ENCODE measurements at places on chromosomes 6 and 20.

DNA sequence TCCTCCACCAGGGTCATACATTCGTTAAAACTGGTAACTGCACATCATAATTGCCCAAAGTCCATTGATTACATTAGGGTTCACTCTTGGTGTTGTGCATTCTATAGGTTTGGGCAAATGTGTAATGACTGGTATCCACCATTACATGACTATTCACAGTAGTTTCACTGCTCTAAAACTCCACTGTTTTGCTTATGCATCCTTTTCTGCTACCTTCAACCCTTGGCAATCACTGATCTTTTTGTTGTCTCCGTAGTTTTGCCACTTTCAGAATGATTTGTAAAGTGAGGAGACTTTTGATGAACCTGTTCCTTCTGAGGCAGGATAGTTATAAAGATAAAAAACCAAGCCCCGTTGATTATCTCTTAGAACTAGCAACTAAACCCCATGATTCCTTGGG, 187.3 kb upstream of the MCHR2 start:
- peak; percentile 54 for DNase-seq

GRCh38 chr6:157946053-157946617, 35.5 kb upstream of the SYNJ2 start:
- DNase-seq = no peak

GRCh38 chr6:17220040-17220910, 60.9 kb upstream of the RBM24 start:
- no peak for DNase-seq

DNA sequence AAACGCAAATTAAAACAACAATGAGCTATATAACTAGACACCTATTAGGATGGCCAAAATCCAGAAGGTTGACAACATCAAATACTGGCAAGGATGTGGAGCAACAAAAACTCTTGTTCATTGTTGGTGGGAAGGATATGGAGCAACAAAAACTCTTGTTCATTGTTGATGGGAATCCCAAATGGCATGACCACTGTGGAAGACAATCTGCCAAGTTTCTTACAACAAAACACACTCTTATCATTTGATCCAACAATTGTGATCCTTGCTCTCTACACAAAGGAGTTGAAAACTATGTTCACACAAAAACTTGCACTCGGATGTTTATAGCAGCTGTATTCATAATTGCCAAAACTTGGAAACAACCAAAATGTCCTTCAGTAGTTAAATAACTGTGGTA, 61.8 kb upstream of the LAMA2 start:
- no peak for DNase-seq

DNA sequence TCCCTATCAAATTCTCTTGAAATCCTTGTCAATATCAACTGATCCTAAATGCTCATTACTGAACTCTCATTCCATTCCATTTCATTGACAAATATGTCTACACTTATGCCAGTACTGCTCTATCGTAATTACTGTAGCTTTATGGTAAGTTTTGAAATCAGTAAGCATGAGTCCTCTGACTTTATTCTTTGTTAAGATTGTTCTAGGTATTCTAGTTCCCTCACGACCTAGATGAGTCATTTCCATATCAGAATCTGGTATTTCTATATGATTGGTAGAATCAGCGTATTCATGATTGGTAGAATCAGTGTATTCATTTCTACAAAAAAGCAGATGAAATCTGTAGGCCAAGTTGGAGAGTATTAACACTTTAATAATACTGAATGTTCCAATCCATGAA, 318.6 kb upstream of the RUNX2 start:
- DNase-seq = peak; percentile 88

- no peak for DNase-seq
These were observed 42.4 kb downstream of the RNGTT start for GRCh38 chr6:88920774-88921733.

DNA sequence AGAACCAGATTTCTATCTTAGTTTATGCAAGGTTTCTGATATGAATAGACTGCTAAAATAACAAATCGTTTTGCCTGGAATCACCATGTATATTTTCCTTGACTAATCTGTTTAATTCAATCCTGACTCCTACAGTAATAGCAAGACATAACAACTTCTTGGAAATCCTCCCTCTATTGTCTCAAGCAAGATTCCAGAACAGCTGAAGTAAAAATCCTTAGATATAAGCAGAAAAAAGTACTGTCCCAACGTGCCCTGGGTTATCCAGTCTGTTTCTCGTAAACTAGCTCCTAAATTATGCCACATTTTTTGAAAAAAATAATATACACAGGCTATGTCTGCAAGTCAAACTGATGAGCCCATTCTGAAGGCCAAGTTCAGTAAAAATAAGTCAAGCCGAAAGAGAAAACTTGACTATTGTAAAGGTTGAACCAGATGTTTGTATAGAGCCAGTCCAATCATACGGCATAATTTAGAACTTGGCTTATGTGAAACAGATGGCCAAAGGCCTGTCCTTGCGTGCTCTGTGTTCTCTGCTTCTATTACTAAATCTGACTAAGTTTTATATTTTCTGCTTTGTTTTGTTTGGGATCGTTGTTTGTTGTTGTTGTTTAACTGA, 341.6 kb upstream of the NRSN1 start:
- no peak for DNase-seq

DNA sequence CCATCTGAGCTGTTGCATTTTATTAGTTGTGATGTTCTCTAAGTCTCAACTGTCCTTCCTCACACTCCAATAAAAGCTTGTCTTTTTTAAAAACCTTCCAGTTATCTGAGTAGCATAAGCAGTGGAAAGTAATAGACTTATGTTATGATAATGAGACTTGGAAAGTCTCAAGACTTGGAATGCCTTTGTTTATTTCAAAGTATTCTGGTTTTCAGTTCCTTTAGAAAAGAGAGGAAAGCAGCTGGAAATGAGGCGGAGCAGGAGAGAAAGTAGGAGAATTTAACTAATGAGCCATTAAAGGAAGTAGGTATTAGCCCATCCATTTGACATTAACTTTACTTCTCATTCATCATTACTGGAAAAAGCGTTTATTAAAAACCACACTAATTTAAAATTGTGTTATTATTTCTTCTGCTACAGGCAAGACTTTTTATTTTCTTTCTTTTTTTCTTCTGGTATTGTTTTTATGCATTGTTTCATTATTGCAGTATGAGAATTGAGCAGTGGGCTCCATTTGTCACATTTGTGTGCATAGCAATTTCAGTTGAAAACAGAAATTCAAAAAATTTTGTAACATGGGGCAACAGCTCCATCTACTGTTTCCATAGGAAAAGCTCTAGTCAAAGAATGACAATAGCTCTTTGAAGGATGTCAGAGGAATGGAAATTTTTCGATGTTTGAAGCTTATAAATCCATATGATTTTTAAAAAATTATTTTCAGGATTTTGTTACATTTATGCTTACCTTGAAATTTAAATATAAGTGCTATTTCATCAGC, 194.8 kb downstream of the COL9A1 start:
- DNase-seq = peak; percentile 35

GRCh38 chr6:130034378-130035146, 16.2 kb downstream of the L3MBTL3 start:
- DNase-seq = peak; percentile 50

GRCh38 chr6:168908887-168909286, 344.8 kb downstream of the THBS2 start:
- no peak for DNase-seq

DNA sequence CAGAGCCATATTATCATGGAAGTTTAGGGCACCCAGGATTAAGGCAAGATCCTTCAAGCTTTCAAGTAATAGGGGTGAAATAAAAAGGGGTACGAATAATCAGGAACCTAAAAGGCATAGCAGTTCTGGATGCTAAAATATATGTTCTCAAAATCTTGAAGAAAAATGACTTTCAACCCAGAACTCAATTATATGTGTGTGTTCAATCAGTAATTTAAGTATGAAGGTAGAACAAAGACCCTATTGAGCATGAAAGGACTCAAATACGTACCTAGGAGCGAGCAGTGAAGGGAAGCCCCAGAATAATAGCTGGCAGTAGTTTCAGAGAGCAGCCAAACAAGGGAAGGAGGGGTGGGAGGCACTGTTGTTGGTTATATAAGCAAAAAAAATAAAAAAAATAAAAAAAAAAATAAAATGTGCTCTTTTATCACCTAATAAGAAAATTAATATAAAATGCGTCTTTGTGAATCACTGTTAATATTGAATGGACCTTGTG, 45.4 kb downstream of the MYO6 start:
- no peak for DNase-seq

DNA sequence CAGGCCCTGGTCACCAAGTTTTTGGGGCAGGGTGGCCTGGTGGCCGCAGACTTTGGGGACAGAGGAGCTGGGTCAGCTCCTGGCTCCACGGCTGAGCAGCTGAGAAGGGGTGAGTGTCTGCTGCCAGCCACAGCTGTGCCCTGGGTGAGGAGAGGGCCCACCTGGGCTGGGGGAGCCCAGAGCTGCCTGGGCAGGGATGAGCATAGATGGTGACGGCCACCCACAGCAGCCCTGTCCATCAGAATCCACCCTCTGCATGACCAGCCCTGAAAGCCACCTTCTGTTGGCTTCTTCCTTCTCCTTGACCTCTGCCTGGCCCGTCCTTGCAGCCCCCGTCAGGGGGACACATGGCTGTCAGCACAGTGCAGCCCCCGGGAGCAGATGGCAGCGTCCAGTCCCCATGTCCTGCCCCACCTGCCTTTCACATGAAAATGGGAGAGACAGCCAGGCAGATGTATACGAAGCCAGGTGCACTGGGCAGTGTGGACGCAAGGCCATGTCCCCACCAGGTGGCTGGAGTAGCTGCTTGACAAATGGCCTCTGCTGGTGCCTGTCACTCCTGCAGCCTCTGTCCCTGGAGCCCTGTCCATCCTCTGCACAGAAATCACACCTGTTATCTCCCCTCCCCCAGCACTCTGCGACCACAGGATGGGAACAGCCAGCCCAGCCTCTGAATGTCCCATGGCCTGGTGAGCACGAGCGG, 220.8 kb downstream of the PREX1 start:
- no peak for DNase-seq

- peak; percentile 66 for DNase-seq
These were observed 26.5 kb downstream of the MTHFD1L start for GRCh38 chr6:150891888-150892485.

DNA sequence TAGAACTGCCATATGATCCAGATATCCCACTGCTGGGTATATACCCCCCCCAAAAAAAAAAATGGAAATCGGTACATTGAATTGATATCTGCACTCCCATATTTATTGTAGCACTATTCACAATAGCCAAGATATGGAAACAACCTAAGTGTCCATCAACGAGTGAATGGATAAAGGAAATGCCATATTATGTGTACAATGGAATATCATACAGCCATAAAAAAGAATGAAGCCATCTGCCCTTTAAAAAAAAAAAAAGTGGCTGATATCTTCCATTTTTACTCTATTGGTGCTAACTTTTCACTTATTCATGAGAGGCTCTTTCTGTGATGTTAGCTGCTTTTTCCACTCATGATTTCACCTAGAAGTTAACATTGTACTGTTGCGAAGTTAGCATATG, 156.5 kb downstream of the REV3L start:
- DNase-seq = no peak

- no peak for DNase-seq
These were observed 71.8 kb upstream of the CENPW start for GRCh38 chr6:126268092-126268491.

GRCh38 chr6:38233161-38233791, 406.5 kb downstream of the BTBD9 start:
- DNase-seq = no peak

- no peak for DNase-seq
These were observed 4.0 kb upstream of the VSX1 start for GRCh38 chr20:25085756-25086495.

GRCh38 chr20:59149678-59150504, 13.7 kb upstream of the ZNF831 start:
- DNase-seq = peak; percentile 86

GRCh38 chr6:110090876-110091275, 88.6 kb downstream of the WASF1 start:
- no peak for DNase-seq

GRCh38 chr20:36477475-36477874, 63.8 kb upstream of the MYL9 start:
- DNase-seq = no peak

DNA sequence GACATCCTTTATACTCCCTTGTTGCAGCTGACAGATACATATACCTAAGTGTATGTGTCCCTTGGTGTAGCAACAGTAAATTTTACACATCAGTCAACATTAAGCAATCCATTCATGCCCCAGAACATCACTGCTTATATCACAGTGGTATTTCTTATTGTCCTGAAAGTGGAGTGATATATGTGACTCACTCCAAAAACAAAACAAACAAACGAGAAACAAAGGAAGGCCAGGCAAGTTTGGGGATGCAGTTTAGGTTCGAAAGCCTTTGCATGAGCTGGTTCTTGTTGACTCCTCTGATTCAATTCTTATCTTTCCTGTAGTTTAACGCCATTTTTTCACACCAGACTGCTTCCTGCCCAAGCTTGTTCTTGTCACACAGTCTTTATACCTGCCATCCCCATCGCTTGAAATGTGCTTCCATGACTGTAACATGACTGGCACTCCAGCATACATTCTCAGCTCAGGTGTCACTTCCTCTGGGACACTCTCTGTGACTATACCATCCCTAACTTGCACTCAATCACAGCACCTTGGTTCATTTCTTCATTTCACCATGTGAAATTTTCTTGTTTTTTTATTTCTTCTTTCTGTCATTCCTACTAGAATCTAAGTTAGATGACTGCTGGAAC, 125.0 kb upstream of the TSHZ2 start:
- DNase-seq = no peak

DNA sequence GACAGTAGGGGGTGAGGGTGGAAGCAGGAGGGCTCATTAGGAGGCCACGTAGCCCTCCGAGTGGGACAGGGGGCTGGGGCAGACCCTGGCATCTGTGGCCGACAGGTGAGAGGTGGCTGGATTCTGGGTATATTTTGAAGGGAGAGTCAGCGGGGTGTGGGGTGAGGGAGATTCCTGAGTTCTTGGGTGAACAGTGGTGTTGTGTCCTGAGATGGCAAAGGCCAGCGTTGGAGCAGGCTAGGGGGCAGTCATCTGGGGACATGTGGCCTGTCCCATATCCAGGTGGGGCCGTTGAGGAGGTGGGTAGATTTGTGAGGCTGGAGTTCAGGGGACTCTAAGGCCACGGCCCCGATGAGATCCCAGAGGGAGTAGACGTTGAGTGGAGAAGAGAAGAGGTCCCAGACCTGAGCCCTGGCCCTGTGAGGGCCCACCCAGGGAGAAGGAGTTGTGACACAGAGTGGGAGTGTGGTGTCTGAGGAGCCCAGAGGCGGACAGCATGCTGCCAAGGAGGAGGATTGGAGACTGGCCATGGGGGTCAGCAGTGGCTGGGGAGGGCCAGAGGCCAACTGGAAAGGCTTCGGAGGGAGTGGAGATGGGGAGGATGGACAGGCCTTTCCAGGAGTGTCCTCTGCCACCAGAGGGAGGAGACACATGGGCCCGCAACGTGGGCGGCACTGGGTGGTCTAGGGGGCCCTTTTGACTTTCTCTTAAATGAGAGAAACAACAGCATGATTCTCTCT, 19.6 kb downstream of the PACSIN1 start:
- no peak for DNase-seq

GRCh38 chr6:115091461-115091860, 748.6 kb upstream of the HS3ST5 start:
- DNase-seq = no peak

Data from activated CD4-positive, alpha-beta T cell treated with anti-CD3 and anti-CD28 coated beads, Interleukin-10, Interleukin-2, amounts not matched to agents 100 ng/mL and 50 ng/mL, durations not matched to agents 16 hours and 8 hours (primary cell).